ENCODE measurements at places on chromosomes 5 and 9.
A peak's percentile ranks its signal among the peaks of the same experiment; 100 is the strongest.

- no peak for DNase-seq
These were observed 88.5 kb upstream of the SLC27A6 start for GRCh38 chr5:128876569-128877382.

GRCh38 chr9:128383791-128384190 lies 12.6 kb downstream of the URM1 start:
- DNase-seq: no peak

DNA sequence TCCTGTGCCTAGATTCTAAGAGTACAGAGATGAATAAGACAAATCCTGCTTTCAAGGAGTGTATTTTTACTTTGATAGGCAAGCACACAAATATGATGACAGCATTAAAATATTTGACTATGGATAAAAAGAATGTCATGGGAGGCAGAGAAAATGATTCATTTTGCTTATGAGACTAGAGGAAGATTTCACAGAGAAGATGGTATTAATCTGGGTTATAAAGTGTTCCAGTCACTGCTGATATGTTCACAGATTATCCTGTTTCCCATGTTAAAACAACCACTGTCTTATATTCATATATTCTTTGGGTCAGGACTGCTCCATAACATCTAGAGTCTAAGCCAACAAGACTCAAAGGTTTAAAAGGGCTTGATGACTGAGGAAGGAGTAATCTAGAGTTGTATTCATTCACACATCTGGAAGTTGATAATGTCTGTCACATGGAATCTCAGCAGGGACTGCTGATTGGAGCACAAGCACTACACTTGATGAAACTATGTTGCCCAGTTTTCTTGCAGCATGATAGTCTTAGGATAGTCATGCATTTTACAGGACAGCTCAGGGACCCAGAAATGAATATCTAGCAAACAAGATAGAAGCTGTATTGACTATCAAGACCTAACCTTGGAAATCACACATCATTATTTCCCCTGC lies 79.3 kb downstream of the STARD4 start:
- DNase-seq: no peak

DNA sequence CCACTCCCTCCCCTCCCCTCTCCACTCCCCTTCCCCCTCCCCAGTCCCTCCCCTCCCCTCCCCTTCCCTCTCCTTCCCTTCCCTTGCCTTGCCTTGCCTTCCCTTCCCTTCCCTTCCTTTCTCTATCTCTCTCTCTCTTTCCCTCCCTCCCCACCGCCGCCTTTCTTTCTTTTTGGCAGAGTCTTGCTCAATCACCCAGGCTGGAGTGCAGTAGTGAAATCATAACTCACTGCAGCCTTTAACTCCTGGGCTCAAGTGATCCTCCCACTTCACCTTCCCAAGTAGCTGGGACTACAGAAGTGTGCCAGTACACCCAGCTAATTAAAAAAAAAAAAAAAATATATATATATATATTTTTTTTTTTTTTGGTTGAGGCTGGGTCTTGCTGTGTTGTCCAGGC lies 45.5 kb downstream of the IL31RA start:
- DNase-seq: no peak

DNA sequence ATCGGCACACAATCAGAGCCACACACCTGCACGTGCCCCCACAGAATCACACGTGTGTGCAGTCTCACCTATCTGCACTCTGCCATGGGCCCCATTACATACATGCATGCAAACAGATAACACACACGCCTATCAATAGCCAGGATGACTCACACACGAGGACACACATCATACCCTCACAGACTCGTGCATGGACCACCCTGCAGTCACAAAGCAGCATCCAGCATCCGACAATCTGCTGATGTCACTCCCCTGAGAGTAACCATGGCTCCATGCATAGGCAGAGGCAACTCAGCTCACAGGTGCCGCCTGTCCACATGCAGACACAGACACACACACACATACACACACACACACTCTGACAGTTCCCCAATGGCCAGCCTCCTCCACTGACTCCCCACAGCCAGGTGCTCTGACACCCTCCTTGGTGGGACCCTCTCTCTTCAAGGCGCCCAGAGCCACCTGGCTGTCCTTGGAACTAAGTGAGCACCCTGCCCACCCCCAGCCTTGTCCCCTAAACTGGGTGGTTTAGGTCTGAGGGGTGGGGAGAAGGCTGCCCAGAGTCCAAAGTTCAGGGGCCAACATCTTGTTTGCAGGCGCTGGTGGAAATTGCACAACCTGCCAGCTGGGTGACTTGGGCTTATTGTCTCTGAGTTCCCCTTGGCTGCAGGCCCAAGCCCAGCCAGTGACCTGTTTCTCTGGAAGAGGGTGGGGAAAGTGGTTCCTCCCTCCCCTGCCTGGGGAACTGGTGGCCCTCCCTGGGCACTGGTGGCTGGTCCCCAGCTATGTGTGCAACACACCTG lies 34.6 kb upstream of the NEK6 start:
- no peak for DNase-seq

DNA sequence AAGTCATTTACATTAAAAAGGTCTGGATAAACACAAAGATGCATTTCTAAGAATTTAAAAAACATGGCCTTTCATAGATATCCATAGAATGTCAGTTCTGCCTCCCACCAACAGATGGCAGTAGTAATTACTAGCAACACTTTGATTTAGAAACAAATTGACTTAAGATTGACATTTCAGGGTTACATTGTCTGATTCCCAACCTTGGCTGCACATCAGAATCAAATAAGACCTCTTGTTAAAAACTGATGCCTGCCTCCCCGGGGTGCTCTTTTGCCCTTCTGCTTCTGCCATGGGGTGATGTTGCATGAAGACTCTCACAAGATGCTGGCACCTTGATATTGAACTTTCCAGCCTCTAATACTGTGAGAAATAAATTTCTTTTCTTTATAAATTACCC lies 146.2 kb upstream of the GPR151 start:
- no peak for DNase-seq

DNA sequence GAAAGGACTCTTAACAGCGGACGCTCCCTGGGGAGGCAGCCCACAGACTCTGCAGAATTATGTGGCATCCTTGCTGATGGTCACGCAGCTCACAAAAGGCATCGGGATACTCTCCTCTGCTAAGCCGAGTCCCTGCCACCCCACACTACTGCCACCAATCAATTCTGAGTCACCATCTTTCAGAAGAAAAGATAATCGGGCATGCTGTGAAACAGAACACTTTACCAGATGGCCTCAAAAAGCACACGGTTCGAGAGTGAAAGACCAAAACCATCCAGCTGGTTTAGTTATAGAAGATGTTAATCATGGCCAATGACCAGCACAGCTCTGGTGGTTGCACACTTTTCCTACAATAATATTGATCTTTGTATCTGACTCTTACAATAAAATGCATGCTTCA lies 136.3 kb downstream of the MYO10 start:
- DNase-seq: no peak

- peak; percentile 20 for DNase-seq
These were observed 19.3 kb upstream of the SMIM32 start for GRCh38 chr5:136212252-136212721.

- DNase-seq: no peak
These were observed 1834.5 kb downstream of the EFNA5 start for GRCh38 chr5:105836268-105836667.

- peak; percentile 11 for DNase-seq
These were observed 15.0 kb upstream of the GRHPR start for GRCh38 chr9:37407468-37407867.

DNA sequence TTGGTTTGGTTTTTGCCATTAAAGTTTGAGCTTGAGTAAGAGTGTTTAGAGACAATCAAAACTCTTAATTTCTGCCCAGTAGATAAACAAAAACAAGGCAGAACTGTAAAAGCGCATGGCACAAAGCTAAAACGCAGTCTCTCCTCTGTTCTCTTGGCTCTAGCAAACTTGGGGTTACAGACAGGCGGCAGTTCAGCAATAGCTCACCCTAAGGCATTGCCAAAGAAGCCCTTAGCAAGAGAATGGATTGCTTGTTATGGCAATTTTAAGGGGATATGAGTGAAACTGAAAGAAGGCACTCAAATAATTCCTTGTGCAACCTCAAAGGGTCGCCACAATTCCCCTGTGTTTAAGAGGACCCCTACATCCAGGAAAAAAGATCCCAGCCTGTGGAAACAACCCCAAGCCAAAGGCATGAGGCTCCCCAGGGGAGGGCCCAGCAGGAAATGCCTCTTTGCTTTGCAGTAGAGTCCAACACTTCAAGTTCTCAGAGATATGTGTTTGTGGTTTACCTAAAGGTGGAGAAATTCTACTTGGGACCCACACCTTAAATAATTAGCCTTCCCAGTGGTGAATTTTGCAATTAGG lies 317.0 kb upstream of the MPDZ start:
- DNase-seq: no peak

GRCh38 chr9:105355781-105356180 lies 92.1 kb upstream of the FSD1L start:
- no peak for DNase-seq

GRCh38 chr9:117555964-117556629 lies 141.2 kb upstream of the ASTN2 start:
- peak; percentile 2 for DNase-seq

Data from SW 1271 (cell line).